GM12892 (cell line): ENCODE measurements at places on chromosomes 1 and 21.

DNA sequence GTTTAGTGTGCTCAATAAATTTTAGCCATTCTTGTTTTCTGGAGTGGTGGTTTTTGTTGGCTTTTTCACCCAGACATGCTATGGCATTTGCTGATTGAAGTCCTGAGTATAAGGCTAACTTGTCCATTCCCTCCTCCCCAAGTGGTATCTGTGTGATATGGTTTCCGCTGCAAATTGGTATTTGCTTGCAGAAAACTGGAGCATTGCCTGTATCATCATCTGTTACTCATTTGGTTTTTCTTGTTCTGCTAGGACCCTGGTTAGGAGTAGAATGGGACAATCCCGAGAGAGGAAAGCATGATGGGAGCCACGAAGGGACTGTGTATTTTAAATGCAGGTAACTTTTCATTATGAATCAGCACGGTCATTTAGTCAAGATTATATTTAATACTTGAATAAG lies 34.0 kb downstream of the TBCE start:
- DNase-seq: no peak

DNA sequence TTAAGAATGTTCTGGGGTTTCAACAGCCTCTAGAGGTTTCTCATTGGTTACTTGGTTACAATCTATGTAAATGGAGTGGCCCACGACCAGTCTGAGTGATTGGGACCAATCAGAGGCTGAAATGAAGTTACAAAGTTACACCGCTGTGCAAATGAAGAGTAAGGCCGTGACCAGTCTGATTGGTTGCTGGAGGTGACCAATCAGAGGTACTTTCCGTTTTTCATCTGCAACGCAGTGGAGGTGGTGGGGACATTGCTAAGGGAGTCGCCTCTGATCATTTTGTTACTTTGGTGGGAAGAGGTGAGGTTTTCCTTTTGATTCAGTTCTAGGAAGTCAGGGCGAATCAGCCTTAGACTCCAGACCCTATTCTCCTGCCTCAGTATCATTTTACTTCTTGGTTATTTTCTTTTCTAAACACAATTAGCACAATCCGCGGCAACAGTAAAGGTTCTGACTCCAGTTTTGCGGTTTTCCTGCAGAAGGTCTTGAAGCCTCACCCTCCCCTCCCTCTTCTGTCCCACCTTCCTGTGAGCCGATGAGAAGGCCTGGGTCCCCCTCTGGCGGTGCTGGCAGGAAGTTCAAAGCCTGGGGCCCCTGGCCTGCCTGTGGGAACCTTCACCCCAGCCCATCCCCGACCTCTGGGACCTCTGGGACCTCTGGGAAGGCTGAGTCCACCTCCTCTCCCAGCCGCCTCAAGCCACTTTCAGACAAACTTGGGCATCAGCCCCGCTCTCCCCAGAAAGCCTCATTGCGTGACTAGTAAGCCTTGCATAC lies 38.7 kb upstream of the TTC34 start:
- DNase-seq: no peak

- no peak for DNase-seq
These were observed 61.2 kb downstream of the AK4 start for GRCh38 chr1:65209005-65209885.

DNA sequence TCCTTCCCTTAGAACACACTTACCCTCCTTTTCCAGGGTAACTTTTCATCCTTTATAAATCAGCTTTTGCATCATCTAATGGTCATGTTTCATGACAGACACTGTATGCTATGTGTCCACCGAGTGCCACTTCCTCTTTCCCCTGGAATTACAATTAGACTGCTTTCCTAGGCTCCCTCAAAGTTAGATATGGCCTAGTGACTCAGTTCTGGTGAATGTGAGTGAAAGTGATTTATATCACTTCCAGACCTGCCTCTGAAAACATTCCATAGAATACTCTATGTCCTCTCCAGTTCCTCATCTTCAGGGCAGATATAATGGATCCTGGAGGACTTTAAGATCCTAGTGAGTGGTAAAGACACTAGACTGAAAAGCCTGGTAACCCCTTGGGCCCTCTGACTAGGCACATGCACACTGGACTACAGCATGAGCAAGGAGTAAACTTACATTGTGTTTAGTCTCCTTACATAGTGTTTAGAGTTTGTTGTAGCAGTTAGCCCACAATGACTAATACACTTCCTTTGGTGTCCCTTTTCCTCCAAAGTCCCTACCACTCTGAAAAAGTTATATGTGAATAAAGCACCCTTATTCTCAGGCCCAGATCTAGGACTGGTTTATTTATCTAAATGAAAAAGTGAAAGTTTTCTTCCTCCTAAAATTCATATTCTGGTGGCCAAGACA lies 59.3 kb downstream of the GPR88 start:
- no peak for DNase-seq

DNA sequence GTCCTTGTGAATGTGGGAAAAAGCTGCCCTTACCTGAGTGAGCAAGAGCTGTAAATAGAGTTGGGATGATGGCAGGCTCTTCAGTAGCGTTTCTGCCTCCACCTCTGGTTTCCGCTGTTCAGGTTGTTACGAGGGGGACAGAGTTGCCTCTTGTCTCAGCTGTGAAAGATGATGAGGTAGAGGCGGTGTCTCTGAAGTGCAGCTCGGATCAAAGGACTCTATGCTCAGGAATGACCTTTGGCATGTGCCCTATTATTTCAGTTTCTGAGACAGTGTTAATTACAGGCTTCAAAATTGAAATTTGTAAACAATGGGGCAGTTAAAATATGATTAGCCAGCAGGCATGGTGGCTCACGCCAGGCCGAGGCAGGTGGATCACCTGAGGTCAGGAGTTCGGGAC lies 70.3 kb downstream of the VPS26C start:
- DNase-seq: no peak

- DNase-seq: no peak
These were observed 60.7 kb downstream of the MORN1 start for GRCh38 chr1:2330519-2331199.

GRCh38 chr1:5502311-5503194 lies 489.7 kb downstream of the NPHP4 start:
- no peak for DNase-seq

DNA sequence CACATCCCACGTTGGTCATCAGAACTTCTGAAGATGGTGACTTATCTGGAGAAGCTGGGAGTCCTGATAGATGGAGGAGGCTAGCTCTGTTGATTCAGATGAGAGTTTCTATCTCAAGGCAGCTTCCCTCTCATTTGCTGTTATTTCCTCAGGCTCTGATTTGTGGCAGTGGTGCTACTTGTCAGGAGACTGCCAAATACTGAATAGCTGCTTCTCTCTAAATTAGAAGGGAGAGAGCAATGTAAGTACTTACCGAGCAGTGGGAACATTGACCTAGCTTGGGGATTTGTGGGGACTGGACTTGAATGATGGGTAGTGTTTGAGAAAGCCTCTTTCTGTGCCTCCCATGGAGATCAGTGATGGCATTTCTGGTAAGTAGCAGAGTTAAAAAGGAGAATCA lies at the start of gene OR10K1:
TSS of gene OR10K1 (plus strand) at position 301 of the 400 bp plus-strand sequence. CDS start 3,728 bp downstream, outside the sequence.
- DNase-seq: no peak
